ENCODE measurements at places on chromosomes 12 and 14.

DNA sequence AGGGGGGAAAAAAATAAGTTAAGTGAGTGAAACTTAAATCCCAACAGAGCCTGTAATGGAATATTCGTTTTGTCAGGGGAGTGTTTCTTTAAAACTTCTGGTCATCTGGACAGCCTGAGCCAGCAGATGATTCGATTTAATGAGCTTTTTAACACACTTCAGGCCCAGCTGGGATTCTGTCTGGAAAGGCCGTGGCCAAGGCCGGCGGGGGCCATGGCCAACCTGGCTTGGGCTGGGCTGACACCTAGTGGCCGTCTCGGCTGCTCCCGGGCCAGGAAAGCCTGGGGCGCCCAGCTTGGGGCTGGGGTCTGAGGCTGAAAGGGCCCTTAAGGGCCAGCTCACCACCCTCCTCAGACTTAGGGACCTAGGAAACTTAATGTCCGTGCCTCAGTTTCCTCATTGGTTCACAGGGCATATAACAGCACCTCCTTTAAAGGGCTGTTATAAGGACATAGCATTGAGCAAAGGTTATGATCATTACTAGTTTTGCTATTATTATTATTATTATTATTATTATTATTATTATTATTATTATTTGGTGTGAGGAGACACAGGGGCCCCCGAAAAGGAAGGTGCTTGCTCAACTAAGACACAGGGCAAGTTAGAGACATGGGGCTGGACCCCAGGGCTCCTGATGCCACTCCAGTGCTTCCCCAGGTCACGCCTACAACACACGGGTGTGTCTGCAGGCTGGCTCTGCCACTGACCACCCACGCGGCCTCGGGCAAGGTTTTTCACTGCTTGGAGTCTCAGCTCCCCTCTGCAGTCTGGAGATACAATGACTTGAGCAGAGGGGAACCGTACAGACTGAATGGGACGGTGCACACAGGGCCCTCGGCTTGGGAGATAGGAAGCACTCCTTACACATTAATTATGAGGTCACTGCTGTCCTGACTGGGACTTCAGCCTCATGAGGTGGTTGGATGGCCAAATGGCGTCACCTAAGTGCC lies 84.0 kb downstream of the SYNE3 start:
- DNase-seq, result no peak

- DNase-seq, result no peak
Observed at GRCh38 chr12:49811961-49812401, 16.2 kb downstream of the NCKAP5L start.

DNA sequence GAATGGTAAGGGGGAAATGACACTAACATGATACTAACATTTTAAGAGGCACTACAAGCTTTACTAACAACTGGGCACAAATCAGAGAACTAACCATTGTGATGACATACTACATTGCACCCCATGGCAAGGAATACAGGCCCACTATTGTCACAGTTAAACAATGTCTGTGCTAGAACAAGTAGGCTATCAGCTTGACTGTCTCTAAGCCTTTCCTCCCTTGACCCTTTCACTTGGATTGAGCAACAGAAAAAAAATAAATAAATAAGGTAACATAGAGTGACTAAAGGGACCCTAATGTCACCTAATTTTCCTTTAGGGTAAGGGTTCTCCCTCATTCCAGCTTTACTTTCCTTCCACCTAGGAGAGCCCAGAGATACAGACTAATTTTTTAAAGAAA lies 4.4 kb downstream of the SLC38A2 start:
- DNase-seq, result no peak

GRCh38 chr12:14892726-14893505 lies 7.3 kb upstream of the MGP start:
- no peak for DNase-seq

GRCh38 chr12:26153421-26154154 lies 28.8 kb upstream of the BHLHE41 start:
- DNase-seq, result no peak

GRCh38 chr14:89246290-89246689 lies 170.7 kb downstream of the FOXN3 start:
- DNase-seq, result no peak

DNA sequence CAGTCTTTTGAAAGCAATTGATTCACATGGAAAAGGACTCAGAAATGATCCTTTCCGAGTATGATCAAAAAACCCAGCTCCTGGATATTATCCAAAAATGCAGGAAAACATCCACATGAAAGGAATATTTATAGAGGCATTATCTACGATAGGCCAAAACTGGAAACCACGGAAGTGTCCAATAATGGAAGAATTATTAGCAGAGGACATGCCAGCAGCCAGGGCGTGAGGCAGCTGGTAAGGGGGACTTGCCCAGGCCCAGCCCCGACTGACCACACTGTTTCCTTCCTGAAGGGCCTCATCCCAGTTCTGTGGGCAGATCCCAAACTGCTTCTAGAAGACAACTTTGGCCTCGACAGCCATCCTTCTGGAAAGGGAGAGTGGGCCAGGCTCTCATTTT lies 20.5 kb downstream of the ACTN1 start:
- DNase-seq, result no peak

GRCh38 chr12:28882444-28882843 lies 266.6 kb upstream of the FAR2 start:
- no peak for DNase-seq

- DNase-seq, result peak; percentile 41
Observed at GRCh38 chr12:67647799-67648520, 585 bp upstream of the DYRK2 start.

DNA sequence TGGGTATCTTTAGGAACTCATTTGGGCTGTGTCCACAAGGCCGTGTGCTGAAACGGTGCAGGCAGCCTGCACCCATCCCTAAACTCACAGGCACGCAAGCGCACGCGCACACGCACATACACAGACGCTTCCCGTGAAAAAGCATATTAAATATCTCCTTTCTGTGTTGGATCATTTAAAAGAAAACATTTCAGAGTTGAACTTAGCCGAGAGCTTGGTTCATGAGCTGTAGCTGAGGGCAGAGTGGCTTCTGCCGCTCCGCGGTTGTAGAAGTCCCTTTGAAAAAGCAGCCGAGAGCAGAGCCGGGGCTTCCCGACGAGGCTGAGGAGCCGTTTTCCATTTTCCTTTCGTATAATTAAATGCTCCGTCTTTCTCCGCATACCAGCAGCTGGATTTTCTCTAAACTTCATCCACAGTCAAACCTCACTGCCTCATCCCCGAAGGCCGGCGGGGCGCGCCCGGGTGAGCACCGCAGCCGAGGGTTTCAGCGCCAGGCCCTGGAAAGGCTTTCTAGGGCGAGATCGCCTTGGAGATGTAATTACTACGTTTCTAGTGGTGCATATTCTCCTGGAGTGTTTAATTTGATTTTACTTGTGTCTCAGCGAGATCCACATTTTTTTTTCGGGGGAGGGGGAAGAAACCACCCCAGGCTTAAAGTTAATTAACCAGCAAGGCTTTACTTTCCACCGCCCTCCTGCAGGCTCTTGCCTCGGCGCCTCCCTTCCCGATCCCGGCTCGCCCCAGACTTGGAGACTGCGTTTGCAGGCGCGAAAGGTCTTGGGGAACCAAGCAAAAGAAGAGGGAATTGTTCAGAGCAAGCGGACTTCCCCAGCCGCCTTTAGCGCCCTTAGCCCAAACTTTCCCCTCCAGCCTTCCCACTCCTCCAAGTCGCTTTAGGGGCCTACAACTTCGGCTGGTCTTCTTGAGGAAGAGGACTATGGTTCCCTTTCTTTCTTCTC lies 3.0 kb upstream of the HOXC13 start:
- DNase-seq, result no peak

DNA sequence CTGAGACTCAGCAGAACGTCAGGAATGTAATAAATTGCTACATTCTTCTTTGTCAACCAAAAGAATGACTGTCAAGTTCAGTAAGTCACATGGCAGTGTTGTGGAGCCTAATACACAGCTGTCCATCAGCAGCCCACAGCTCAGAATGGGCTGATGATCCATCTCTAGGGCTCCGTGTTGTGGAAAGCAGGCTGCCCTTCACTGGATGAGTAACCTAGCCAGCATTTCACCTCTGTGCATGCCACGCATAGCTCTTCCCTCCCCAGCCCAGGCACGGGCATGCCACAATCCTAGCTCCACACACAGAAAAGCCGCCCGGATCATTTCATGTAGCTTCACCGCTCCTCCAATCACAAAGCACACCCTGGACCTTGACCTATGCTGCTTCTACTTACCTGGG lies 878.0 kb upstream of the TMEM132C start:
- DNase-seq, result no peak

DNA sequence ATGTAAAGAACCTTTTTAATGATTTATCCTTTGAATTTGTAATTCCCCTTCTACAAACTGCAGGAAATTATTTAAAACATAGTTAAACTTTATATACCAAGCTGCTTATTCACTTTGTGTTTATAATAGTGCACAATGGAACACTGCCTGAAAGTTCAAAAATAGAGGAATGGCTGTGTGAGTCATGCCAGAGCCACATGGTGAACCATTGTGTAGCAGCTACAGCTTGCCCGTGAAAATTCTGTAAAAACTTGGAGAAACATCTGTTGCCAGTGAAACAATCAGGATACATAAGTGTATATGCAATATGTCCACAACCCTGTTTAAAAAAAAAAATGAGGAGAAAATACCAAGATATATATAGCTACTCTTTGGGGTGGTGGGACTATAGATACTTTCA lies 59.5 kb downstream of the VEZT start:
- DNase-seq, result no peak

Data from T-helper 9 cell (primary cell).